ENCODE measurements at places on chromosomes 4 and X. TPM values are rescaled to one million over a fixed set of nuclear protein-coding genes. Genes with fewer than 3 reads are reported as not detected.

Gene FGG
- total RNA-seq: 14.0 TPM

DNA sequence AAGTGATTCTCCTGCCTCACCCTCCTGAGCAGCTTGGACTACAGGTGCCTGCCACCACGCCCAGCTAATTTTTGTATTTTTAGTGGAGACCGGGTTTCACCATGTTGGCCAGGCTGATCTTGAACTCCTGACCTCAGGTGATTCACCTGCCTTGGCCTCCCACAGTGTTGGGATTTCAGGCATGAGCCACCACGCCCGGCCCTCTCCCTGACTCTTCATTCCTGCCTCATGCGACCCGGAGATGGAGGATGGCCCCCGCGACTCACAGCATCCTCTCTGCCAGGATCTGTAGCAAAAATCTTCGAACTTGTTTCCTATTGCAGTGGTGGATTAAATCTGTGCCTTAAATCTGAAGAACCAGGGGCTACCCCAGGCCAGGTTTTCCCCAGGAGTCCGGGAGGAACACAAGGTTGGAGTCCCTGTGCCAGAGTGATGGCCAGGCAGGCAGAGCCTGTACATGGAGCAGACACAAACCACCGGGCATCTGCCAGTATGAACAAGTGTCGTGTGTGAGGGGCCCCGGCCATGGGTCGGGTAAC is 11.5 kb downstream of the CPLX1 start:
- no peak for DNase-seq

DNA sequence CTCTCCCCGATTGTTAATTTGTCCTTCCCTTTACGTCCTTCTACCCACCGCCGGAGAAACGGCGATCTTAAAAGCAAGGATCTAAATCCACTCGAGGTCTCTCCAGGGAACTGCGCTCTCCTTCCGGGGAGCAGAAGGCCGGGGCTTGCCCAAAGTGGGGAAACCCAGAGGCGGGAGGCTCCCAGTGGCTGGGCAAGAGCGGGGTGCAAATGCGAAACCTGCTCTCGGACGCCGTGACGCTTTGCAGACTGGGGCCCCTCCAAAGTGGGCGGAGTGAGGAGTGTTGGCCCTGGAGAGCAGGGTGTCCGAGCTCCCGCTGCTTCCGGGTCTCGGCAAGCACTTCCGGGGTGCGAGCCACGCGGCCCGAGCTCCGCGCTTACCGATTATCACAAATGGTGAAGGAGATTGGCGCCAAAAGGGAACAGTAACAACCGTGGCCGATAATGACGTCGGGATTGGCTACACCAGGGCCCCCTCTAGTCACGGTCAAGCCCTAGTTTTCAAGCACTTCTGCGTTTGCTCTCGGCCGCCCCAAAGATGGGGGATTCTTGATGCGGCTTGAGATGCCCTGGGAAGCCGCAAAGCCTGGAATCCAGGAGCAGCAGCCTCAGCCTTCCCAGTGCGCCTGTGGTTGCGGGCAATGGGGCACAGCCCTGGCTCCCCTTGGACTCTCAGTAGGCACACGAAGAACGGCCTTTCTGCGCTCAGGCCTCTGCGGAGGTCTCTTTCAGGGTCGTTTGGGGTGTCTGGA is 29.0 kb downstream of the HAND2 start:
- DNase-seq: no peak

GRCh38 chr4:32163125-32163524 is 1443.0 kb downstream of the PCDH7 start:
- no peak for DNase-seq

Data from progenitor cell of endocrine pancreas (in vitro differentiated cells).